ENCODE measurements at places on chromosomes 16 and 17.

DNA sequence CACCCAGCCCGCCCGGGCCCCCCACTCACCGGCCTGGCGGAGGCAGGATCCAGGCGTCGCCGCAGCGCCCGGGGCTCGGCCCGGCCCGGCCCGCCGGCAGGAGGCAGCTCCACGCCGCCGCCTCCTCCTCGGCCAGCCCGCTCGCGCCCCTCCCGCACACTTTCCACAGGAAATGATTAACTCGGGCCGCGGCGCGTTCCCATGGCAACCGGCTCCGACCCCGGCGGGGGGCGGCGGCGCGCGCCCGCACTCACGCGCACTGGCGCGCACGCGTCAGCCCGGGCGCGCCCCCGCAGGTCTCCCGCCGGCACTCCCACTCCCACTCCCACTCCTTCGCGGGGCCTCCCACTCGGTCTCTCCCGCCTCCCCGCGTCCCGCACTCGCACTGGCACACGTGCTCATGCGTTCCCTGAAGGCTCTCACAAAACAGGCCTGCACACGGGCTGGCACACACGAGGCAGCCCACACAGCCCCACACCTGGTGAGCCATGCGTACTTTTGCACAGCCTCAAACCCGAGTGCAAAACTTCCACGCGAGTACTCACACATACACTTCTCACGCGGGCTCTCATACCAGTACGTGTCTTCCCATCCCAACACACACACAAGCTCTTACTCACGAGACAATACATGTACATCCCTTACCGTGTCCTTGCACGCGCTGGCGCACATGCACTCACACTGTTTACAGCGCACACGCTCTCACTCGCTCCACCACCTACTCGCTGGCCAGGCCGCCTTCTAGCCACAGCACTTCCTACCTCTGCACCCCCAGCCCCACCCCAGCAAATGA lies at the start of gene KIFC3:
Gene KIFC3, minus strand, starts transcription at position 151 of the 793 bp plus-strand sequence. CDS start 4,248 bp downstream, outside the sequence.
- DNase-seq: peak; percentile 50

GRCh38 chr17:72005332-72006163 lies 115.3 kb upstream of the SOX9 start:
- DNase-seq: no peak

DNA sequence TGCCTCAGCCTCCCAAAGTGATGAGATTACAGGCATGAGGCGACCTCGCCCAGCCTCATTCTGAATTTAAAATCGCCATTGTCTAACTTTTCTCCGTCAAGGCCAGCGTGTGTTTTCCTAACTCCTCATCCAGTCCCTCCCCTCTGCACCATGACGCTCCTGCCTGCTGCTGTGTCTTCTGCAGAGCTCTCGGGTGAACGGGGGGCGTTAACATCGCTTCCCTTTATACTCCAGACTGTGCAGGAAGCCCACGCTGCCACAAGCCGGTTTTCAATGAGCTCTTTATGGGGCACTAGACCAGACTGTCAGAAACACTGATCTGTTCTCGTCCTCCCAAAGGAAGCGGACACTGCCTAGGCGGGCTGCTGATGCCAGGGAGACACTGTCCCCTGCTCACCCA lies 13.2 kb downstream of the AANAT start:
- DNase-seq: no peak

- DNase-seq: no peak
Observed at GRCh38 chr16:1341495-1342420, 8.3 kb downstream of the BAIAP3 start.

GRCh38 chr16:3983081-3983520 lies 102.6 kb upstream of the CREBBP start:
- DNase-seq: no peak

- DNase-seq: no peak
Observed at GRCh38 chr16:59330019-59330670, 596.0 kb upstream of the GOT2 start.

DNA sequence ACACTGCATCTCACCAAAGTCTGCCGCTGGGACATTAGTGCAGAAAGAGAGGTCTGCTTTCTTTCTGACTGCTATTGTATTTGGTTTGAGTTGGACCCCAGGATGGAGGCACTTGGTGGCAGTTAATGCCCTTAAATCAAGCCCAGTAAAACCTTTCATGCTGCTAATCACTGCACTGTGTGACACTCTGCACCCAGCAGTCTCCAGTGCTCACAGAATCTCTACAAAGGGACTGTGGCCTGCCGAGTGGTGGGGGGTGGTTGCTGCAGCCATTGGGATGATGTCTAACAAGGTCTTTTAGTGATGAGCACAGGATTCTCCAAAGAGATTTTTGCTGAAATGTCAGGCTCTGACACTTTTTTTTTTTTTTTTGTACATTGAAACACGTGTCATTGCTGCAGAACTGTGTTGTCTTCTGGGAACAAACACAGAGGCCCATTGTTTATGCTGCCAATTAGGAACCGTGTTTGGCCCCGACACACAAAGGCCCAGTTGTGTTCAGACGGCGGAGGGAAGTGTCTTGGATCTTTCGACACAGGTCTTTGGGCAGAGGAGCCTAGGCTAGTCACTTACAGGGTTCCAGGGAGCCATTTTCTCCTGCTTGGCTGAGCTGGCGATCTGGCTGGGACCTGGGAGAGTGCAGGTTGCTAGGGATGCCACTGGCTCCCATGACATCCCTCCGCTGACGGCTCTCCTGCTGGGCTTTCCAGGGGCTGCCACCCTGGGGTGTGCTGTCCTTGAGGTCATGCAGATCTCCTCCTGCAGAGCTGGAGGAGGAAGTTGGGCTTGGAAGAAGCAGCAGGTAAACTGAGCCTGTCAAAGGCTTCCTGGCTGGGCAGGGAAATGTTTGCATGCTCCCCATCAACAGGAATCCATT lies 16.2 kb upstream of the TNRC6C start:
- DNase-seq: no peak

GRCh38 chr17:45296003-45296832 lies 20.6 kb downstream of the MAP3K14 start:
- DNase-seq: no peak

DNA sequence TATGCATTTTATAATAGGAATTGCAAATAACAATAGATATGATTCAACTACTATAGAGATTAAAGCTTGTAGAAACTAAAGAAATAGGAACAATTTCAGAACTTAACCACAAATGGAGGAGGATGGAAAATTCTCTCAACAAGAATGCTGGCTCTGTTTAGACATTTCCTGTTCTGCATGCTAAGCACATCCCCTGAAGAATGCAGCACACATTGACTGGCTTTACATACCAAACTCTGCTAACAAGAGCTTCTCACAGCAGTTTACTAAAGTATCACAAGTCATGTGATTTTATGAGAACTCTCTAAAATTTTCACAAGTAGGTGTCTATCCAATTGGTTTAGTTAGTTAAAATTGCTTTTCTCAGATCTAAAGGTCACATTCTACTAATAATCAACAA lies 85.2 kb downstream of the SPAG9 start:
- no peak for DNase-seq

DNA sequence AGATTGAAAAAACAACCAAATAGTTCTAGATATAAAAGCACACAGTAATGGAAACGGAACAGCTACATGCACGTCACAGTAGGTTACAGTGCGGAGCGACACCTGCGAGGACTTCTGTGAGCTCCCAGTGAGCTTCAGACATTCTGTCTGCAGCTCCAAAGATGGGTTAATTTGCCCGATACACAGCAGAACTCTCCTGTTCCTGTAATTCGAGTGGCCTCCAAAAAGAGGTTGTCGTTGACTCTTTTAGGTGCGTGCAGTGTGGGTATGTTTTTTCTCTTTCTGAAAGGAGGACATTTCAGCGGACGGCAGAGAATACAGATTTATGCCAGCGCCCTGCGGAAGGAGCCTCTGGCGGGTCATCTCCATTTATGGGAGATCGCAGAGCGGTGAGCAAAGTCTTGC lies 2.9 kb downstream of the OR1F1 start:
- DNase-seq: no peak

DNA sequence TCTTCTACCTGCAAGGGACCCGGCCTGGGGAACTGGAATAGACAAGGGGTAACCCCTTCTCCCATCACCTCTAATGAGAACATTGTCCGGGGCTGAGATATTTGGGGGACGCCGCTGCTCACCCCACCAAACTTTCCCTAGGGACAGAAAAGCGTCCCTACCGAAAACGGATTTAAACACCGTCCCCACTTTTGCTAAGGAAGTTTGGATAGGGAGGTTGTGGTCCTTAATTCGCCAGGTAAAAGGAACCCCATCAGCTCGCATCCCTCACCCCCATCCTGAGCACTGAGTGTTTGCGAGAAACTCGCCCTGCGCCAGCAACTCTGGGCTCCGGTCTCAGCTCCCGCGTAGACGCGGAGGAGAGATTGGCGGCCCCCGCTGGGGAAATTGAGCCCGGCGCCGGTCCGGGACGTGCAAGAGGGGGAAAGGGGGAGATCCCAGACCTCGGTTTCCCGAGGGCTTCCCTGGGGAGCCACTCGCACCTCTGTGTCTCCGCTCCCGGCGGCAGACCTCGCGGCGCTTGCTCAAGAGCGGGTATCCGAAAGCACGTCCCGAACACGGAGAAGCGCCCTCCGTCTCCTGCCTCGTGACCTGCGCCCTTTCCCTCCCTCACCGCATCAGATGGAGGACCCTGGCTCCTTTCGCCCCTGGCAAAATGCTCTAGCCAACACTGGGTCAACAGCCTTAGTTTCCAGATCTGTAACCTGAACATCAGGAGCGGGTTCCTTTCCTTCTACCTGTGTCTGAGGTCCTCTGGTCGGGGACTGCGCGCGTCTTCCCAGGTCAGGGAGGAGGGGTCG lies 3.1 kb upstream of the SOX9 start:
- DNase-seq: no peak

GRCh38 chr16:57045694-57046381 lies 46.5 kb upstream of the CPNE2 start:
- DNase-seq: no peak

Measured in GOT3 (cell line).